NCI-H146 (cell line): ENCODE measurements at places on chromosomes 6 and 20.
A peak's percentile ranks its signal among the peaks of the same experiment; 100 is the strongest.

DNA sequence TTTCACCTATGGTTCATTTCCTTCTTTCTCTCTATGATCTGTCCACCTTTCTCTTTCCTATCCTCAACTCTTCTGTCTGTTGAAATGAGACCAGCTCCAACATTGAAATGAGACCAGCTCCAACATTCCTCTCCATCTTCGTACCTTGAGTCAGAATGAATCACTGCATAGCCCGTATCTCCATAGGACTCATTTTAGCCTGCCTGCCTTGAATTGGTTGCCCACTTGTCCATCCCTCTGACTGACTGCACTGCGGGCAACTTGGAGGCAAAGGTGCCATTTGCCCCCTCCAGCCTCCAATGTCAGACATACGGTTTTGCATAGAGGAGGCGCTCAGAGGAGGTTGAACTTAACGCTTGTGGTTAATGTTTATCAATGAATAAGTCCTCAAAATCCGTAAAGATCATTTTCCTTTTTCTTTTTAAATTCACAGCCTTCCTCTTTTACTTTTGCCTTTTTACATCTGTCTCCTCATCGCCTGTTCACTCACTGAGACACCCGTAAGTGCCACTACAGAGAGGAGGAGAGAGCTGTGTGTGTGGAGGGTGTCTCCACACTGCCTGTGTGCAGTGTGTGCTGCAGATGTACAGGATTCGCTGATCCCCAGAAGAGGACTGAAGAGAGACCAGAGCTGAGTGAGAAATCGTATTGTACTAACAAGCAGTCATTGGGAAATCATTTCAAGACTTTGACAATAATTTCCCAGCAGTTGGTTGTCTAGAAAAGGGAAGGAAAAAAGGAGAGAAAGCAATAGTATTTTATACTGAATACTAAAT lies 579.6 kb upstream of the MAP3K7 start:
- no peak for DNase-seq

GRCh38 chr6:77972334-77972733 lies 319.5 kb downstream of the MEI4 start:
- no peak for DNase-seq

- DNase-seq = no peak
These were observed 553.1 kb downstream of the NKAIN2 start for GRCh38 chr6:124356811-124357210.

DNA sequence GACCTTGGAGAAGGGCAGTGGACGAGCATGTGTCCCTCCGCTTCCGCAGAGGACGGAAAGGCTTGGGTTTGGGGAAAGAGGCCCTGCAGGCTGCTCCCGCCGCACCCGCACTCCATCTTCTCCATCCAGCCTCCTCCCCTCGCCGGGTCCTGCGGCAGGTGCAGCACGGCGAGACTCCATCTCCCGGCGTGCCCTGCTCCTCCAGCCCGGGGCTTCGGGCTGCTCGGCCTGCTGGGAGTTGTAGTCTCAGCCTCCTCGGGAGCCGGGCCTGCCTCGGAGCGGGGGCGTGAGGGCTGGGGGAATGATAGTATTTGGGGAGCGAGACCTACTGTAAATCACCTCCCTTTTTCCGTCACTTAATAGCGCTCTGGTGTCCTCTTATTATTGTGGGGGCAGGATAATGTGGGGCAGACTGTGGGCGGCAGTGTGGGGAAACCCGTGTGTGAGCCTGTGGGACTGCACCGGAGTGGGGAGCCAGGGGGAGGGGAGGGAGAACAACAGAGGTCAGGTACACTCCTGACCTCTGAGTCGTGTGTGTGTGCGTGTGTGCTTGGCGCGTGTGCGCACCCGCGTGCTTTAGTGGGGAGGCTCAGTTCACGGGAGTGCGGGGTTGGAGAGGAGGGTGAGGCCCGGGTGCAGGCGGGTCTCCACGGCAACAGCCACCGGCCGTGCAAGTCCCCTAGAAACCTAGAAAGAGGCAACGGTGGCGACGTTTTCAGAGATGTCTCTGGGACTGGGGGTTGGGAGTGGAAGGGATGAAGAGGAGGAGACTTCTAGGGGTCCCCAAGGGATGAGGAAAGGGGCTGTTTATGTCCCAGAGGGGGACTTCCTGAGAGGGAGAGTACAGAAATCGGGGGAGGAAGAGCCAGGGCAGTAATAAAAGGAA lies 4.1 kb downstream of the TTBK1 start:
- DNase-seq = peak; percentile 97

GRCh38 chr6:43779852-43780236 lies 9.8 kb downstream of the VEGFA start:
- no peak for DNase-seq

- DNase-seq = peak; percentile 70
These were observed 476 bp downstream of the IGF2R start for GRCh38 chr6:159969204-159969912.

- no peak for DNase-seq
These were observed 89.2 kb downstream of the RPP40 start for GRCh38 chr6:4914420-4915159.

DNA sequence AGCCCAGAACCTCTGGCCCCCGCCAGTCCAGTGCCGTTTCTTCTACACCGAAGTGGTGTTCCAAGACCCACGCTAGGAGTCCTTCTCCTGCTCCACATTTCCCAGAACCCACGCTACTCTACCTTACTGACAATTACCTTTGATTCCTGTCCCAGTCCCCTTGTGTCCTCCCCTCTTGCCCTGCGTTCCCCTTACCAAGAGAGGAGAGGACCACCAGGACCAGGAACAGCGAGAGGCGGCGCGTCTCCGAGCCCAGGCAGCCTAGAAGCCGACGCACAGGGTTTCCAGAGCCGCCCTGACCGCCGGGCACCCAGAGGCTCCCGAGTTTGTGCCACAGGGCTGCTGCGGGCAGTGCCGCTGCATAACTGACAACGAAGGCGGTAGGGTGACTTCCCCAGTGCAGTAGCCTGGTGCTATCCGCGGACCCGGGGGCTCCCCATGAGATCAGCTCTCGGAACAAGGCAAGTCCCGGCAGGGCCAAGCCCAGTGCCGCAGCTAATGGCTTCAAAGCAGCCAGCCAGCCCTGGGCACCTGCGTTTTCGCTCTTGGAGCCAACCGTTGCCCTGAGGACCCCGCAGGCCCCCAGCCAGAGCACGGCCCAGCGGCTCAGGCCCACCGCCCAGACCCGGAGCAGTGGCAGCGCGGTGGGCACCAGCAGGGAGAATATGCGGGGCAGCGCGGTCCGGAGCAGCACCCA lies 512 bp downstream of the TAP1 start:
- DNase-seq = no peak

DNA sequence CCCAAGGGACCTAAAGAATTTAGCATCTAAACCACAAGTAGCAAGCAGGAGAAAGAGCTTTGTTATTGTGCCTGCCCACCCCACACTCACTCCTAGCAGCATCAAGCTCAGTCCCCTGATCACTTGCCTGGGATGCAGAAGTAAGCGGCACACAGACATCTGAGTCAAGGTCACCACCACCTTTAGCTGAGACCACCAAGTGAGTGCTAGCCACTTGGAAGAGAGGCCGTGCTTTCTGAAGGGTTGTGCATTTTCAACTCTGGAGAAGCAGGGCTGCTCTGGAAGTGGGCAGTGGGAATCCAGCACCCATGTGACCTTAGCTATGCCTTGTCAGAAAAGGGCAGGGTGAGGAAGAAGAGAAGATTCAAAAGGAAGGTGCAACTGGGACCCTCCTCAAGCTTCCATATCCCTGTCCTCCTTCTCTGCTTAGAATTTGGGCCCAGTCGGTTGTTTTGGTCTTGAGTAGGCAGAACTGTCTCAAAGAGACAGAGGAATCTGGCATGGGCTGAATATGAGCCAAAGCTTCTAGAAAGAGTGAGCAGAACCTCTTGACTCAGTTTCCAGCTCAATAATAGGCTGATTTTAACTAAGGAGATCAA lies 6.2 kb downstream of the NR2E1 start:
- no peak for DNase-seq

- no peak for DNase-seq
These were observed 57.0 kb downstream of the TULP4 start for GRCh38 chr6:158369241-158369640.

GRCh38 chr6:31558631-31559500 lies 11.5 kb downstream of the NFKBIL1 start:
- DNase-seq = no peak

DNA sequence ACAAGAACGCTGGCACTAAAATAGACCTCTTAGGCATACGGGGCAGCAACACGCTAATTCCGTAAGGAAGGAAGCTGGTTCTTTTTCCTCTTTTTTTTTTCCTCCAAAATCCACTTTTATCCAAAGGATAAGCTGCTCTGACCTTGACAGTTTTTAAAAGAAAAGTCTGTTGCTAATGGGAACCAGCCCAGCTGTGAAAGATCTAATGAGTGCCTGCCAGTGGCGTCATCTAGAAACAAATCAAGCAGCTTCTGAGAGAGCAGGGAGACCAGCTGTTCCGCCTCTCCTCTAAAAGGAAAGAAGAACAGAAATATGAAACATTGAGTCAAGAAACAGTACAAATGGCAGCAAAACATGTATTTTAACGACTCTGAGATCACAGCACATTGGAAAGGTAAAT lies 78.6 kb downstream of the FAXC start:
- no peak for DNase-seq

GRCh38 chr6:46220352-46221221 lies 49.8 kb upstream of the ENPP5 start:
- no peak for DNase-seq

DNA sequence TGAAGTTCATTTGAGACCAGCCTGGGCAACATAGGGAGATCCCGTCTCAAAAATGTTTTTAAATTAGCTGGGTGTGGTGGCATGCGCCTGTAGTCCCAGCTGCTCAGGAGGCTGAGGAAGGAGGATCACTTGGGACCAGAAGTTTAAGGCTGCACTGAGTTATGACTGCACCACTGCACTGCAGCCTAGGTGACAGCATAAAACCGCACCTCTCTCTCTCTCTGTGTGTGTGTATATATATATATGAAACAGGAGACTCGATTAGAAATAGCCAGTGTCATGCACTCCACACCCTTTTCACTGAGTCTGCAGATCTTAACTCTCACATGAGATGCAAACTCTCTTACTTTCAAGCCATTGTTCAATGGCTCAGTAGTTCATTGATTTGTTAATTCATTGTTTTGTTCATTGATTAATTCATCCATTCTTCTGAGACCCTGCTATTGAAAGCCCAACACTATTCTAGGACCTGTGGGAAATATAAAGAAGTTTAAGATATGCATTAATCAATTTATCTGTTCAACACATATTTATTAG lies 52.4 kb upstream of the MRPS10 start:
- DNase-seq = no peak

DNA sequence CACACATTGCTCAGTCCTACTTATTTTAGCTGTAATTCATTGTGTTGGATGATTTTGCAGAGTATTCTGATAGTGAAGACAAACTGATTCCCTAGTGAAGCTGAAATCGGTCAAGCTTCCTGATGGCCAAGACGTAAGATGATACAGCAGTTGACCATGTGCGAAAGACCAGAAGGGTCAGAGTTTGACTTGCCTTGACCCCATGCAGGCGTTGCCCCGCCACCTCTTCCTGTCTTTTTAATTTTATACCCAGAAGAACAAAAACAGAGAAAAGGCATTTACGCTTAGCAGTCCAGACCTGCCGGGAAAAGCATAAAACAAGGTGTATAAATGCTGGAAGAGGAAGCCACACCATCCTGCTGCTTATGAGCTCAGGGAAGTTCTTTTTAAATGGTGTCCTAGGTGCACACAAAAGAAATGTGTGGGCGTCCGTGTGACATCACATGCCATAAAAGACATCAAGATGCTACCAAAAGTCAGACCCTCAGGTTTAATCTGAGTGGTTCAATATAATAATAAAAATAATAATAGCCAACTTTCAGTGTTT lies 32.2 kb downstream of the TSHZ2 start:
- no peak for DNase-seq

GRCh38 chr20:47929368-47930115 lies 144.3 kb upstream of the SULF2 start:
- DNase-seq = no peak

DNA sequence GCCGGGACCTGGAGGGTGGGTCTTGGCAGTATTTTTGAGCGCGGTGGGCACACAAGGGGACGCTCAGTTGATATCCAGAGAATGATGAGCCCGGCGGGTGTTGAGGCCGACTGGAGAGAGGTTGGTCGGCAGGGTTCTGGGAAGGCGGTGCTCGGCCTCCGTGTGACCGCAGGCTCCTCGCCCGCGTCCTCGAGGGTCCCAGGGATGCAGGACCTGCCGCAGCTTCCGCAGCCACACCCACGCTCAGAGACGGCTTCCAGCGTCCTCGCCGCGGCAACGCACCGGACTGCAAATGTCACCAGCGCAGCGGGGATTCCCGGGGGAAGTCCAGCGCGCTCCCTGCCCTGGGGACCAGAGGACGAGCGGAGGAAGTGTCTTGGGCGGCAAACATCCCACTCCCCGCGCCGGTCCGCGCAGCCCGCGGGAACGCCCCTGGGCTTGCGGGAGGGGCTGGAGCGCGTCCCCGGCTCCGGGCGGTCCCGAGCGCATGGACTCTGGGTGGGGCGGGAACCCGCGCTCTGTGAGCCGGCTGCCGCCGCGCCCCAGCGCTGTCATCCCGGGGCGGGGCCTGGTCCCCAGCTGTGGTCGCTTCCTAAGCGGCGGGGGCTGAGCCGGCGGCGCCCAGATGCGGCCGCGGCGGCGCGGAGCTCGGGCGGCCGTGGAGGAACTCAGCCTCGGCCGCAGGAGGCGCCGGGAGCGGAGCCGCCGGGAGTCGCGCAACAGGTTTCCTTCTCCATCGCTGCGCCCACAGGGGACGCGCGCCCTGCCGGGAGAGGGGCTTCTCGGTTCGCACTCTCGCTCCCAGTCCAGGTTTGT lies at the start of gene STX11:
TSS of gene STX11 (plus strand) at position 624 of the 816 bp plus-strand sequence. CDS start 36,111 bp downstream, outside the sequence.
- DNase-seq = peak; percentile 73

- DNase-seq = no peak
These were observed 548.5 kb downstream of the CD83 start for GRCh38 chr6:14665827-14666724.

- DNase-seq = peak; percentile 62
These were observed 12.5 kb upstream of the TMEM242 start for GRCh38 chr6:157335829-157336228.

- DNase-seq = no peak
These were observed 60.0 kb upstream of the TNFAIP3 start for GRCh38 chr6:137806914-137807682.

GRCh38 chr6:123022975-123023374 lies 26.9 kb downstream of the CLVS2 start:
- no peak for DNase-seq

DNA sequence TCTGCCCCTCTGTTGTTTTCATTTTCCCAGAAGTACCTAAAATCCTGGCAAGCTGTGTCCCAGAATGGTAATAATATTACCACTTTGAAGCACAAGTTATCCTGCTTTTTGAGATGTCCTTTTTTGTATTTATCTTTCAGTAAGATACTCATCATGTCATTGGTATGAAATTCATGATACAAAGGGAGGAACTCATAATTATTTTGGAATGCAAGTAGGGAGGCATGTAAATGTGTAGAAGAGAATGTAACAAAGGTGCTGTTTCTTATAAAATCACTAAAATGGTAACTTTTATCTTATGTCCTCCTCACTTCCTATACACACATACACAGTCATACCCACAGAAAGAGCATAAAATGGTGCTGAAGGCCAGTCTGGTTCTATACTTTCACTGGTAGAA lies 109.9 kb downstream of the CD2AP start:
- DNase-seq = no peak

DNA sequence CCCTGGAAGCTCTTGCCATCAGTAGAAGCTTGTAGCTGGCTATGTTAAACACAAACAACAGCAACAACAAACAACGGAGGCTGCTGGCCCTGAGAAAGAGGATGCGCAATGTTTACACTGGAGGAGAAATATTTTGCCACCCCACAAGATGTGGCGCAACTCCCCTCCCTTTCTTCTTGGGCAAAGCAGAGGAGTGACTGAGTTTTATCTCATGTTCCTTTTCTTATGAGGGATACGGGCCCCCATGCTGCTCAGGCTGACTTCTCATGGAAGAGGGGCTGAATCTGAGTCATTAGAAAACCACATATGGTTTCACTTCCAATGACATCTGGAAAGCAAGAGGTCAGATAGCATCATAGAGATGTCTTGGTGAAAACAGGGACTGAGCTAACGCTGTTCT lies 75.9 kb upstream of the HDDC2 start:
- no peak for DNase-seq
